Thyroid gland (tissue), 4 donors: ENCODE measurements at places on chromosomes 2 and 18.

- DNase-seq: peak; percentile 12
Measured at GRCh38 chr2:195535911-195536522, 121.0 kb upstream of the SLC39A10 start.

DNA sequence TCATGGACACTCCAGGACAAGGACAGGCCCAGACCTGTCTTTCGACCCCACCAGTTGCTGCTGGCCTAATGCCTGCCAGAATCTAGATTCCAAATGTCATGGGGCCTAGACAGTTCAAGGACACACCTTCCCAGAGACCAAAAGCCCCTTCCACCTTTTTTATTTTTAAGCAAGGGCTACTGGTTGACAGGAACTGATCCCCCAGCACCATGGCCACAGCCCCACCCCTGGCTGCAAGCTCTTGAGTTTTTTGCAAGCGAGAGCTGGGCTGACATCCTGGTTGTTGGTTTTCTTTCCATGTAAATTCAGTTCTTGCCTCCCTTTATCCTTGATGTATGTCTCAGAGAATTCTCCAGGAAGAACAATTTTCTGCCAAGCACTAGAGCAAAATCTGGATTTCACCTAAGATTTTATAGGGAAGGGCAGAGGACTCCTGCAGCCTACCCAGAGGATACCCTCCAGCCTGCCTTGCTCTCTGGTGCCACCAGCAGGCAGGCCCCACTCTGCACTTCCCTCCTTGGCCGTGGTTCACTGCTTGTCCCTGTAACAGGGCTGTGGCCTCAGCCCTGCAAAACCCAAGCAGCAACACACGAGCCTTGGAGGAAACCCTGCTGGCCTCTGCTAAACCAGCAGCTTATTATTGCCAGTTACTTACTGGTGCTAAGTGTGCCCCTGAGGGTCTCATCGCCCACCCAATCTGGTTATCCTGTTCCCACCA lies 97.7 kb downstream of the TWIST2 start:
- peak; percentile 11 for DNase-seq

- DNase-seq: no peak
Measured at GRCh38 chr2:37878536-37878935, 46.6 kb upstream of the RMDN2 start.

DNA sequence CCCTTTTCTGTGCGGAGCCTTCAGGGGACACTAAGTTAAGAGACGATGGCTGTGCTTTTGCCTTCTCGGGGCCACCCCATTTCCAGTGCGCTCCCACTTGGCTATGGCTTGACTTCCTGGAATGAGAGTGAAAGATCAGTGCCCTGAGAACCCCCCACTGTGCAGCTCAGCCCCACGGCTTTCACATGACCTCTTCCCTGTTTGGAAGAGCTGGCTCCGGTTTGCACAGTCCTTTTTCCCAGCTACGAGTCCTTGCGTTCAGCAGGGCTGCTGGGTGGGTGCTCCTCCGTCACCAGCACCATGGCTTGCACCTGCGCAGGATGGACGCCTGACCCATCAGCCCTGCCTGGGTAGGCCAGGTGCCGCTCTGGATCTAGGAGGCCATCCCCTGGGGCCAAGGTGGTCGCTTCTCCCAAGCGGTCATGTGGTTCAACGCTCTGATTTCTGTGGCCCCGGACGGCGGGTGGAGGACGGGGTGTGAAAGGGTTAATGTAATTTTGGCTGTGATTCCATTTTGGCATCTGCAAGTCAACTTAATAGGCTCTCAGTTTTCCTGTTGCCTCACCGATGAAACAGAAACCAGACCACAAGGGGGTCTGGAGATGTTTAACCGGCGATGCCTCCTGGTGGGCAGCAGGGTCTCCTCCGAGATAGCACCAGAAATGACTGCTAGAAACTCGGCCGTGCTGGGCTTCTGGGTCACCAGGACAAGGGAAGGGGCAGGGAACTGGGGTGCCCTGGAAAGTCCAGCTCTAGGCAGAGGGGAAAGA lies 113.1 kb upstream of the HAAO start:
- no peak for DNase-seq

- DNase-seq: no peak
Measured at GRCh38 chr2:204581946-204582345, 36.7 kb downstream of the PARD3B start.

- no peak for DNase-seq
Measured at GRCh38 chr18:74996055-74996454, 212.9 kb downstream of the PTGR3 start.

GRCh38 chr2:149068996-149069888 lies 30.7 kb downstream of the LYPD6B start:
- DNase-seq: no peak
